Stimulated activated naive B cell treated with anti-CD40 and anti-IgM and Interleukin-4, amounts not matched to agents 10 μg/mL and 1 μg/mL and 100 μg/mL, for 72 hours (primary cell): ENCODE measurements at places on chromosomes 11 and 22.

DNA sequence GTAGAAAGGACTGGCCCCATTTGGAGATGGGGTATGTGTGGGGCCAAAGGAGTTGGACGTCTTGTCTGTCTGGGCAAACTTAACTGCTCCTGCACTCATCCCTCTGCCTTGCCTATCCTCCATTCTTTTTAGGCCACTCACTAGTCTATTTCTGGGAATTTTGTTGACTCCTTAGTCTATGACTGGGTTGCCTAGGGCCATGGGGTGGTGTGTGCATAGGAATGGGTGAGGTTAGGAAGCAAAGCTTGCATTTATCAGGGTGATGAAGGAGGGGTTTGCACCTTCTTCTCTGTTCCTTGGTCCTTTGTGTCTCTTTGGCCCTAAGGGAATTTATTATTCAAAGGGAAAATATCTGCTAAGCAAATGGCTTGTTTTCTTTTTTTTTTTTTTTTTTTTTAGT lies 80.9 kb upstream of the OR9Q1 start:
- DNase-seq = no peak

DNA sequence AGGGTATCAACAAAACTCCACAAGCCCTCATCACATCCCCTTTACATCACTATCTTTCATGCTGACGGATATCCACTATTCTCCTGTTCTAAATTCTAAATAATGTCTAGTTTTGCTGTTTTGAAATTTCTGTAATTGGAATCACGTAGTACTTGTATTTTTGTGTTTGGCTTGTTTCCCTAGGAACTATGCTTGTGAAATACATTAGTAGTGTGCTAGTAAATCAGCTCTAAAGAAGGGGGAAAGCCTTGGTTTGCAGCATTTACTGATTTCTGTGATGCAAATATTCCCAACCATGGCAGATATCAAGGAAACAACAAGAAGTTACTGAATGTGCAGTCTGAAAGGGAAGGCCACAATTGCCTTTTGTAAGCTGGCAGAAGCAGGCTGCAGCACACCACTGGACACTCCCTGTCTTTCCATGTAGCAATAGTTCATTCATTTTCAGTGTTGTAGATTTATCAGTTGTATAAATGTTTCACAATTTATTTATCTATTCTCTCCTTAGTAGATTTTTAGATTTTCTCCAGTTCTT lies 4.7 kb upstream of the FOLH1 start:
- DNase-seq = no peak

DNA sequence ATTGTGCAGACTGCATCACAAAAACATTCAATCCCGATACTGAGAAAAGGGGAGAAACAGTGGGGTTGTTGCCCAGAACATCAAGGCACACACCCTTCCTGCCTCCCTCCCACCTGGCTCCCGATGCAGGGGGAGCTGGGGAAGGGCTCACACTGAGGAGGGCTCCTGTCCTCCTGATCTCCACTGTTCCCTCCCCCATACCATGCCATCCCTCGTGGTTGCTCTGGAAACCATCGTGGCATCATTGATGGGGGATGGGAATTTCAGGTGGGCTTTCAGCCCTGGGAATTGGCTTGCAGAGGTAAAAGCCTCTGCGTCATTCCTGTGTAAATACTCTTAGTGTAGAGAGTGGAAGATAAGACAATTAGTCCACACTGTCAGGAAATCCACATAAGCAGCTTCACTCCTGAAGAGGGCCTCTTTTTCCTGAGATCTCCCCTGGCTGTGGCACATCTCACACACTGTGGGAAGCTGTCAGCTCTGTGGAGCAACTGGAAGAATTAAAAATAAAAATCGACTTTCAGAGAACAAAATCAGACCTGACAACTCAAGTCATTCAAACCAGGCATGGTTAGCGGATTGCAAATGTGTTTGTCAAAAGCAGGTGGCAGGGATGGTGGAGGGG lies 176.0 kb downstream of the CHST1 start:
- DNase-seq = no peak

- peak; percentile 43 for DNase-seq
Observed at GRCh38 chr22:41501209-41501608, 32.3 kb downstream of the ACO2 start.

DNA sequence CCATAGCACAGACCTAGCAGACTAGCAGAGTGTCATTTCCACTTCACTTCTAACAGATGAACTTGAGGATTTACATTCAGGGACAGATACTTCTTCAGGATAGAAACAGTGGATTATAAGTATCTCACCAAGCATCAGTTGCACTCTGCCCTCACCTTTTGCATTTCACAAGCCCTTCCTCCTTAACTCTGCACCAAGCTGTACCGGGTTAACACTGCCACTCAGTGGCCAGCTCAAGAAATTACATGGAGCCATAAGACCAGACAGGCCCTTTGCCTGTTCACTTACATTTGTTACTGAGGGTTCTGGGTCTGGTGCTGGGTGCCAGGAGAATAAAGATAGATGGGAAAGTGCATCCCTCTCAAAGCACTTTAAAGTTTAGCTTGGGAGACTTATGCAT lies 309.8 kb downstream of the SHANK2 start:
- DNase-seq = no peak

DNA sequence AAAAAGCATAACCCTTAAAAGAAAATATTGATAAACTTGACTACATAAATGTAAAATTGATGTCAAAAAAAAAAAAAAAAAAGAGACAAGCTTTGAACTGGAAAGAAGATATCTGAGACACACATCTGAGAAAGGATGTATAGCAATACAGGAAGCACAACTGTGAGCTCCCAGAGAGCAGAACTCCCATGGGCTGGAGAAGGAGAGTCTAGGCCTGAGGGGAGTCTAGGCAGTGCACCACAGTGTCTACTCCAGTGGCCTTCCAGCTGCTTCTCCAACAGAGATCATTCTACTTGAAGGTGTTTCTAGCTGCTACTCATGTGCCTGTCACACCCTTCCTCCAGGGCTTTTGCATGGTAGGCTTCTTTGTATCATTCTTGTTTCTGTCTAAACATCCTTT lies 54.2 kb upstream of the SYT9 start:
- no peak for DNase-seq

- DNase-seq = no peak
Observed at GRCh38 chr22:35441489-35442100, 41.7 kb downstream of the MCM5 start.

DNA sequence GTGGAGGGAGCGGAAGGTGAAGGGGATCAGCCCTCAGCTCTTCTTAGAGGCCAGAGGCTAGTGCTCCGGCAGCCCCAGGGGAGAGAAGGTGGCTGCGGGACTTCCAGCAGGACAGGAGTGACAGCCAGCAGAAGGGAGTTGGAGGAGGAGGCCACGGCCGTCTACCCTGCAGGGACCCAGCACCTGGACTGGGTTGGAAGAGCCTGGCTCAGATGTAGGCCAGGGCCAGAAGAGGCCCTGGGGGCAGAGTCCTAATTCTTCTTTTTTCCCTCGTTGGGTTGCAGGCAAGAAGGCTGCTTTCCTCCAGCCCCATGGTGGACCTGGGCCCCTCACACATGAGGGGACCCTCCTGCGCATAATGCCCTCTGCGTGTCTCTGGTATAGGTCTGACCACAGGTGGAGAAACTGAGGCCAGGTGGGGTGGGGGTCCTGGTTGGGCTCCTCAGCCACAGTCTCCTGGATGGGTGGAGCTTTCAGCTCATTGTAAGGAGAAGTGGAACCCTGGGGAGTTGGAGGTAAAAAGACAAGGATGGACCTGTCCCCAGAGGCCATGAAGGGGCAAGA lies 2.3 kb upstream of the MCAM start:
- DNase-seq = no peak

GRCh38 chr11:18578975-18579598 lies 9.4 kb downstream of the UEVLD start:
- DNase-seq = no peak

- DNase-seq = no peak
Observed at GRCh38 chr11:96228473-96228891, 114.5 kb downstream of the MAML2 start.
